H7 (cell line): ENCODE measurements at places on chromosomes 6 and 20. TPM values are rescaled to one million over a fixed set of nuclear protein-coding genes. Genes with fewer than 3 reads are reported as not detected.

DNA sequence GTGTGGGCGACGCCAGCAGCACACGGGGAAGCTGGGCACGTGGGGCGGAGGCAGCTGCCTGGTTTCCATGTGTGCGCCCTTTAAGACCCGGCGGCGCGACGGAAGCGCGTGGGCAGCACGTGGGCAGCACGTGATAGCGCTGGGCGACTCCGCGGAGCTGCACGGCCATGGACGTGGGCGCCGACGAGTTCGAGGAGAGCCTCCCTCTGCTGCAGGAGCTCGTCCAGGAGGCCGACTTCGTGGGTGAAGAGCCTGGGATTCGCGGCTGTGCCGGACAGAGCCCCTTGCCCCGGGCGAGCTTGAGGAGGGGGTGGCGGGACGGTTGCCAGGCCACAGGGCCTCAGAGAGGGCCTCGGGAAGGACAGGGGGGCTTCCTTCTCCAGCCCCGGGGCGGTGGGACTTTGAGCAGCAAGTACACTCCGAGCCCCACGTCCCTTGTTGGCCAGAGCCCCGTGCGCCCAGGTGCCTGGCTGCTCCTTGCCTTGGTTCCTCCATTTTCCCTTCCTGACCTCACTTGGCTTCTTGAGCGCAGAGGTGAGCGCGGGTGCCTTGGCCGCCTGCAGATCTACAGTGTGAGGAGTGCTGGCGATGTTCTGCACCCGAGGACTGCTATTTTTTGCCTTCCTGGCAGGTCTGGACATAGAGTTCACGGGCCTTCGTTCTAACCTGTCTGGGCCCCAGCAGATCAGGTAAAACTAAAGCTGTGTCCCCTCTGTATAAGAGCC is at the start of gene PNLDC1:
Gene PNLDC1, plus strand, starts transcription at position 136 of the 725 bp plus-strand sequence. Its CDS starts 32 bp downstream, at position 168.
- DNase-seq: no peak

Gene SCGN
- not detected in 2 replicates for total RNA-seq

- DNase-seq: no peak
Observed at GRCh38 chr20:62825986-62826645, 9.3 kb downstream of the COL9A3 start.

DNA sequence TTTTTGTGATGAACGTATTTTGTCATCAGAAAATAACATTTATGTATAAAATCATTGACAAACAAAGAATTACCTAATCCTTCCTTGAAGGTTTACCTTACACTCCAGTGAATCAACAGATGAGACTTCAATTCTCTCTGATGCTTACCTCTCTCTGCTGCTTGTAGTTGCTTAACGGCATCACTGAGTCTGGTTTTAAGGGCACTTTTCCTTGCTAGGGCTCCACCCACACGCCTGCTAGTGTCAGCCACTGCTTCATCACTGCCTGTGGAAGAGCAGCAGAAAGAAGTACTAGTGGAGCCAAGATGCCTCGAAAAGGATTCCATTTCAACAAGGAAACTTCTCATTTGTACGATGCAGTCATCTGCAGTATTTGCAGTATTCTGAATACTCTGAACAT is 63.0 kb downstream of the FAM229B start:
- peak; percentile 8 for DNase-seq

Gene BNIP5
- not detected in 2 replicates for total RNA-seq

Gene HUS1B
- 0.22 and 1.1 TPM in 2 replicates for total RNA-seq

DNA sequence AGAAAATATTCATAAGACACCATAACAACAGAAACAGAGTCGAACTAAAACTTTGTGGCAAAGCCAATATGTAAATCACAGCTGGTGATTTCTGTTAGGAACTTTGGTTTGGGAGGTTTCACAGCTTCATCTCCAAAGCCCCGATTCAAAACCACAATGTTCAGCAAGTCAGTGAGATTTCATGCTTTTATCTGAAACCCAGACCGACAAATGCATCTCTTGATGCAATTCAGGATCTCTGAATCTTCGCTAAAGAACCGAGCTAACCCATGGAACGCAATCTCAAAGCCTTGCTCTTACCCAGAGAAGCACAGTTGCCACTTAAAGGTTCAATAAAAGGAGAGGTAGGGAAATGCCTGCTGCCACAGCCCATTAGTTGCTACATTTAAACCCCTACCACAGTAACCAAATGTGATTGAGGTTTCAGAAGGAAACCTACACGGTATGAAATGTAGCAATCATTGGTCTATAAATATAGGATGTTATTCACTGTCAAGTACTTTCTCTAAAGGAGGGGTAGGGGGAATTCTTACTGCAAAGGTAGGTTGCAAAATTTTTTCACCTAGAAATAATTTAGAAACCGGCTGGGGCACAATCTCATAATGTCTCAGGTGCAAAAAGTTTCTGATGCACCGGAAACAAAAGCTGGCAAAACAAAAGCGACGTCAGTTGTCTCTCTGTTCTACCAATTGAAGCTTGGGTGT is 381.0 kb upstream of the ARID1B start:
- DNase-seq: peak; percentile 15

- no peak for DNase-seq
Observed at GRCh38 chr6:52641388-52641787, 29.5 kb upstream of the TMEM14A start.

DNA sequence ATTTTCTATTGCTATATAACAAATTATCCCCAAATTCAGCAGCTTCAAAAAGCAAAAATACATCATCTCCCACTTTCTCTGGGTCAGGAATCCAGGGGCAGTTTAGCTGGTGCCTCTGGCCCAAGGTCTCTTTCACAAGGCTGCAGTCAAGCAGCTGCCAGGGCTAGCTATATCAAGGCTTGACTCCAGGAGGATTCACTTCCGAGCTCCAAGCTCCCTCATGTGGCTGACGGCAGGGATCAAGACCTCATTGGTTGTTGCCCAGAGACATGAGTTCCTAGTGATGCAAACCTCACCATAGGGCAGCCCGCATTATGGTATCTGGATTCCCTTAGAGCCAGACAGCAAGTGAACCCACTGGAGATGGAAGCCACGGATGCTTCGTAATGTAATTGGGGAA is 1.3 kb upstream of the VNN1 start:
- peak; percentile 52 for DNase-seq

GRCh38 chr20:32804817-32805216 is 14.9 kb upstream of the MAPRE1 start:
- no peak for DNase-seq

Gene POPDC3
- 1.1 and 2.6 TPM in 2 replicates for total RNA-seq

DNA sequence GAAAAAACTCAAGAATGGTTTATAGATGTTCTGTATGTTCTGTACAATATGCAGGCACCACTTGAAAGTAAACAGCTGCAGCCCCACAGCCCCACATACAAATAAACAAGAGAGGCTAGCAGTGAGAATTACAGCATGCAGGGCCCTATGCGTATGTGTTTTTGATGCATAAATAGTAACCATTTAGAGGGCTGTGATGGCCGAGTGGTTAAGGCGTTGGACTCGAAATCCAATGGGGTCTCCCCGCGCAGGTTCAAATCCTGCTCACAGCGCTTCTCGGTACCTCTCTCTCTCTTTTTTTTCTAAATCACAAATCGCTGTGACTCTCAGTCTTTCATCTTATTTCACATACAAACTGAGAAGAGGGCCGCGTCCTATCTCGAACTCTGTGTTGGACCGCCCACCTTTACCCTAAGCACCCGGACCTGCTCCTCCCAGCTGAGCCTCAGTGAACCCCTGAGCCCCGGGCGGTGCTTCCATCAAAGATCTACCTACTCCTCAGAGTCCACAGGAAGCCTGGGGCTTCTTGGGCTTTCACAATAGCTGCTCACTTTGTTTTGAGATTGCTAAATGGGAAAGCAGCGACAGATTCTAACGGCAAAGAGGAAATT is 37.7 kb upstream of the PRSS16 start:
- no peak for DNase-seq

- DNase-seq: no peak
Observed at GRCh38 chr6:84581494-84582259, 182.7 kb downstream of the TBX18 start.

Gene C6orf163
- total RNA-seq: 0.87 and 1.3 TPM in 2 replicates

DNA sequence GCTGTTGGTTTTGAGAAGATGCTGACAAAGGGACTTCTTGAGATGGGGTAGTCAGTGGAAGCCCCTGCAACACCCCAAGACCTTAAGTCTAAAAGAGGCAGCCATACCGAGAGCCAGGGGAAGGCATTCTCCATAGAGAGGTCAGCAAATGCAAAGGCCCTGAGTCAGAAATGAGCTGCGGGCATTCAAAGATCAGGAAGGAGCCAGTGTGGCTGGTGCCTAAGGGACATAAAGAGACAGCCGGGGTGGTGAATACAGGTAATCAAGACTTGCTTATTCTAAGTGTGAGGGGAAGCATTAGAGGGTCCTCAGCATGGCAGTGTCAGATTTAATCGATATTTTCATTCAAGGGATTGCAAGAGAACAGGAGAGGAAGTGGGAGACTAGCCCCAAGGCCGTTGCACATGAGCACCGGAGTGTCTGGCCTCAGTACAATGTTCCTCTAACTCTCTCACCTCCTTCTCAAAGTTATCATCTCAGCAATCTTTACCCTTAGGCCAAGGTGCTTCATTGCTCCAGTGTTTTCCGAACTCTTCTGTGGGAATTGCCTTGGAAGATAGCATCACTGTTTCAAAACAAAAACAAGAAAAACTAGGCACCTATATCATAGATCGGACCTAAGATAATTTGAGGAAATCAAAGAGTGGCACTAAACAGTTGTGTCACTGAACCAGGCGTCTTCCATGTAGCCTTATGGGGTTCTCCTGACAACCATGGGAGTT is 173.2 kb downstream of the DOK5 start:
- DNase-seq: no peak

Gene LST1
- not detected in 2 replicates for total RNA-seq

Gene MLIP
- total RNA-seq: not detected in 2 replicates

DNA sequence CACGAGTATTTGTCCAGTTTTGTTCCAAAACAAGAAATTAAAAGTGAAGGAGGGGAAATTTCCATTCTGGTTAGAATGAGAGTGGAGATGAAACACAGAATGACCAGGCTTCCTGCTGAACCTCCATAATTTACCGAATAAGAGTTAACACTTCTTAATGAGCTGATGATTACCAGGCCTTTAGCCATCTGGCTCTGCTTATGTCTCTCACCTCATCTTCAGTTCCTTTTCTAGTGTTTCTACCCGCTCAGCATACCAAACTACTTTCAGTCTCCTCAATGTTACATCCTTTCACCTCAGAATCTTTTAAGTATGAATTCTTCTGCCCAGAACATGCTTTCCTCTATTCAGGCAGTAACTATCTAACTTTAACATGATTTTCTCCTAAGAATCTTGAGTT is 209.0 kb upstream of the RSPO3 start:
- no peak for DNase-seq

DNA sequence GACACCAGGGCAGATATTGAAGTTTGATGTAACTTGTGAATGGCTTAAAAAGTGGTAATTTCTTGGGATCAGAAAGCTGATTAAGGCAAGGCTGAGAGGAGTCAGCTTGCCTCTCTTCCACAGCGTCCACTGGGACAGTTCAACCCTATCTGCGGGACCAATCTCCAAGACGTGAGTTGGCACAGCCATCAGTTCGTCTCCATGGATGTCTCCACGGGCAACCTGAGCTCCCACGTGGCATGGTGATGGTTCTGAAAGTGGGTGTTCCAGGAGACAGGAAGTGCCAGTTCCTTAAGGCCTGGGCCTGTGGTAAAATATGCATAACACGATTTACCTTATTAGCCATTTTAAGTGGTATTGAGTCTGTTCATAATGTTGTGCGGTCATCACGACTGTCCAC is 67.9 kb upstream of the BHLHE23 start:
- DNase-seq: no peak

Gene HLA-DRB5
- total RNA-seq: 0.21 TPM in 1 of 2 replicates, not detected in the other

- no peak for DNase-seq
Observed at GRCh38 chr20:4569092-4569491, 152.6 kb upstream of the PRND start.
